ENCODE measurements at places on chromosomes 7 and 10.

GRCh38 chr7:101410743-101411507 lies 48.2 kb downstream of the COL26A1 start:
- DNase-seq = peak; percentile 43

- peak; percentile 77 for DNase-seq
Measured at GRCh38 chr10:68560186-68560942, at the start of gene TET1. Gene TET1, plus strand, starts transcription at chr10:68560337. Its CDS starts 12,002 bp downstream, at chr10:68572339.

GRCh38 chr10:79435271-79436065 lies 10.0 kb downstream of the ZCCHC24 start:
- no peak for DNase-seq

GRCh38 chr10:28386503-28386868 lies 83.6 kb upstream of the MPP7 start:
- DNase-seq = no peak

DNA sequence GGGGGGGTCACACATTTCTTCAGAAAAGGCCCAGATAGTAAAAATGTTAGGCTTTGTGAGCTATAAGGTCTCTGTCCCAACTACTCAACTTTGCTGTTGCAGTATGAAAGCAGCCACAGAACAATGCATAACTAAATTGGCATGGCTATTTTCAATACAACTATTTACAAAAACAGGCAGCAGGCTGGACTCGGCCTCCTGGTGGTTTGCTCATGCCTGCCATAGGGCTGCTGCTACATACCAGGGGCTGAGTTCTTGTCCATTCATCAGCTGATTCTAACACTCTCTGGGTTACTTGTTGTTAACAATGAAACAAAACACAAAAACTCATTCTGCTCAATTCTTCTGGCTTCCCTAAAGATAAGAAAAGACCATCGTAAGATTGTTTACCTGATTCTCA lies 109.4 kb upstream of the ADAM12 start:
- no peak for DNase-seq

DNA sequence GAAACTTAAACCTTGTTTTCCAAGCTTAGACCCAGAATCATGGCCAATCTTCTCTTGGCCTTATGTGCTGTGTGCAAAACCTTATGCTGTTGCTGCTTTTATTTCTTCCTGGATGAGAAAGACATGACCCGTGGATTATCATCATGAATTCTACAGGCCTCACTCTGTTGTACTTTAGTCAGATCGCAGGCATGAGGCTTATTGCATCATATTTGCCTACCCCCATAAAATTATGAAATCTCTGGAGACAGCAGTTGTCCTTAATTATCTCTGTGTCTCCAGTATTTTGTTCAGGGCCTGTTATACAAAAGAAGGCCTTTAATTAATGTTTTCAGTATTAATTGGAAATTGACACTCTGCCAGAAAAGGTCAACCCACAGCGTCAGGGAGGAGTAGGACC lies 71.6 kb downstream of the PLCE1 start:
- no peak for DNase-seq

- DNase-seq = peak; percentile 71
Measured at GRCh38 chr10:29636178-29636577, 1.4 kb upstream of the SVIL start.

DNA sequence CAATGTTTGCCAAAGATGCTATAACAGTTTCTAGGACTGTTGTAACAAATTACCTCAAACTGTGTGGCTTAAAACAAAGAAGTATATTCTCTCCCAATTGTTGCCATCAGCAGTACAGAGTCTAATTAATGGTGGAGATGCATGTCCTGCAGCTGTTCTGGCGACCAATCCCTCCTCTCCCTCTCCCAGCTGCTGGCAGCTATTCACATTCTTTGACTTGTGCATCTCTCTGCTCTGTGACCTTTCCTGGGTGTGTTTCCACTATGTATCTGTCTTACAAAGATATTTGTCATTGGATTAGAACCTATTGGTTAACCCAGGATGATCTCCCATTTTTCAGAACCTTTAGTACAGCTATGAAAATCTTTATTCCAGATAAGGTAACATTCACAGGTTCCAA lies 561.7 kb upstream of the POM121L12 start:
- no peak for DNase-seq

GRCh38 chr7:28481091-28481926 lies 69.0 kb downstream of the CREB5 start:
- peak; percentile 96 for DNase-seq

DNA sequence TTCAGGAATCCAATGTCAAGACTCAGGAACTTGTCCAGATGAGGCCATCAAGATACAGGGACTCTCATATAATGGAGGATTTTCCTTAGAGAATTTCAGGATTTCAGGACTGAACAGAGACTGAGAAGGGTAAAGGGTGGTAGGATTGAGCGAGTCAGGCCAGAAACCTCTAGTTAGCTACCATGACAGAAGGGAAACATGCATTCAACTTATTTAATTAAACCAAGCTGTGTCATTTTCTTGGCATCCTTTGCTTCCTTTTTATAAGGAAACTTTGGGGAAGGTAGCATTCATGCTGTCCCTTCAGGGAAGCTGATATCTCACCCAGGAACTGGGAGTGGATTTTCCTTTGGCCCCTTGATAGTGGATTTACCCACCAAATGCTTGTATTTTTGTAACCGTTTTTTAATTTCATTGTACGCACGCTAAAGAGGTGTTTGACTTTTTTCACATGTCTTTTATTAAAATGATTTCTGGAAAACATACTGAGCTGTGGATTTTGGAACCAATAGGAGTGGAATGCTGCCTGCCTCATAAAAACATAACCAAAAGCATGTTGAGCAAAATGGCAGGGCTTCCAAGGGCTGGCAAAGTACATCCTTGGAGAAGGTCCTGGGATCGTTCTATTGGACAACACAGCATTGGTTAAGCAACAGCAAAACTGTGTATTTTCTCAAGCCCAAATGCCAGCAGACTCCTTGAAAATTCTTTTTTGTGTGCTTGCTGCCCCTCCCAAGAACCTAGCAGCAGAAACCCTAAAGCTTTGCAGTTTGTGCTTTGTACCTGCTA lies 104.5 kb downstream of the CXCL12 start:
- DNase-seq = peak; percentile 25
